Retina (tissue), 1 donor: ENCODE measurements at places on chromosomes 7 and 10.

- DNase-seq = no peak
Observed at GRCh38 chr7:142376356-142376997, 118.6 kb upstream of the PRSS58 start.

DNA sequence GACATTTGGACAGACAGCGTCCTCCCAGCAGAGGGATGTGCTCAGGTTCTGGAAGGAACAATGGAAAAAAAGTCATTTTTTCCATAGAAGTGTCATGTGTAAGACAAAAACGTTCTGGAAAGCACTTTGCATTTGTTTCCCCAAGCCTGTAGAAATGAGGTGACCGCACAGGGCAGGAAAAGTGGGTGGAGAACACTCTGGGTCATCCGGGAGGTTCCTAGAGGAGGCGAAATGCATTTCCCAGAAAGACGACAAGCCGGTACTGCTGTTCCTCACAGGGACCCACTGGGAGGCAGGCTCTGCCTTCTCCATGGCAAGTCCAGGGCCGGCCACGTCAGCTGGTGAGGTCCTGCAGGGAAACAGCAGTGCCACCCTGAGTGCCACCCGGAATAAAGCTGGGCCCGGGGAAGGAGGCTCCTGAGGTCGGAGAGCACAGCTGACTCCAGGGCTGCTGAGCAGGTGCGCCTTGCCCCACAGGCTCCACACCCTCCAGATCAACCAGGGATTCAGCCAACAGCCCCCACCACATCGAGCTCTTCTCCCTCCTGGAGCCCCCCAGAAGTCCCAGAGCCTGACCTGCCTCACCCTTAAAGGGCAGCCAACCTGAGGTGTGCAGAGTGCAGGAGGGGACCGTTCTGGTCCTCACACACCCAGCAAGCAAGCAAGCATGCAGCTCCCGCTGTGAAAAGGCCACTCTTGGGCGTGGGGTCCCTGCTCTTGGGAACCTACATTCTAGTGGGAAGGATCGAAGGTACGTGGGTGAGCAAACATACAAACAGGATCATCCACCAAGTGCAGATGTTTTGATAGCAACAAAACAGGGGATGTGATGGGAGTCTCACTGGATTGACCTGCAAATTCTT, 28.8 kb upstream of the INPP5A start:
- no peak for DNase-seq

GRCh38 chr10:62037166-62037831, 135.8 kb downstream of the ARID5B start:
- no peak for DNase-seq

DNA sequence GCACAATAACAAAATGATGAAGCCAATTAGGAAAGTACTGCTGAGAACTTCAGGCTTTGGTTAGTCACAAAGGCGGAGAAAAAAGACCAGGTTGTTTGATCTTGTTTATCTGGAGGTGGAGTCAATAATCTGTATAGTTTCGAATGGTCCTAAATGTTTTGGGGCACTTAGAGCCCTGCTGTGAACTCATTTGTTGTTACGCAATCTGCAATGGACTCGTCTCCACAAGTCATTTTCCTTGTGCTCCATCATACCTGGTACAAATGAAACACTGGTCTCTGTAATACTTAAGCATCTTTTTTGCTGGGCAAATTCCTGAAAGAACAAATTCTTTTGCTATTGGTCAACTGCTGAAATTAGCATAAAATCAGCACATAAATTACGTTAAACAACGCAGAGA, 430.5 kb downstream of the GATA3 start:
- no peak for DNase-seq

- peak; percentile 56 for DNase-seq
Observed at GRCh38 chr7:19121977-19122588, 4.6 kb upstream of the TWIST1 start.

- DNase-seq = no peak
Observed at GRCh38 chr10:76665029-76665428, 972.6 kb downstream of the KCNMA1 start.

GRCh38 chr7:152856351-152856750, 96.8 kb downstream of the ACTR3B start:
- DNase-seq = no peak

DNA sequence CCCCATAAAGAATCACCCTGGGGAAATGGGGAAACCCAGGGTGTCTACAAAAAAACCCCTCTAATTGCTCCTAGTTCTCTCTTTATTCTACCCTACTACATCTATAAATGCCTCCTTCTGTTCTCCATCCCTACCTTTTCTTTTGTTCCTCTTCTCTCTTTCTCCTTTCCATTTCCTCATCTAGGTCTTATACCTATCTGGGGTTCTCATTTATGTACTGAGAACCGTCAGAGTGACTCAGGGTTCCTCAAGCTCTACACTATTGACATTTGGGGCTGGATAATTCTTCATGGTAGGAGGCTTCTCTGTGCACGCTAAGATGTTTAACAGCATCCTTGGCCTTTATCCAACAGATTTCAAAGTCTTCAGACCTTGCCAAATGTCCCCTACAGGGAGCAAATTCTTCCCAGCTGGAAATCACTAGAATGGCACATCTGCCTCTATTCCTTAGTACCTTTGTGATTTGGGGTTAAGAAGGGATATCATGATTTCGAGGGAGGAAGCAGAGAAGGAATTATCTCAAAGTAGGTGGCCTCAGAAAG, 137.4 kb upstream of the PTN start:
- no peak for DNase-seq

DNA sequence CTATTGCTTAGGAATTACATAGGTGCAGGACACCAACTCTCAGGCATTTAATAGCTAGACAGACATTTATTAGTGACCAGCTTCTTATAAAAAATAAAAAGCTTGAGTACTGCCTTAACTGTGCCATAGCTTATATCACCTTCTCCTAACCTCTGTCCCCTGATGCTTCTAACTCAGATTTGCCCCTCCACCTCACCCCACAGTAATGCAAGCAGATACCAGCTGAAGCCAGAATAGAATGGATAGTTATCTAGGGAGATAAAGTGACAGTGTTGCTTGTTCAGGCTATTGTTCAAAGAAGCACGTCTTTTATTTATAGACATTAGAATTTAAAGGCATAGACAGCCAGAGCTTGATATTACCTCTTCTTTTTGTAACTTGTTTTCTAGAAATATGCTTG, 99.6 kb upstream of the GLCCI1 start:
- no peak for DNase-seq

GRCh38 chr7:16123117-16123770, 298.1 kb downstream of the CRPPA start:
- no peak for DNase-seq

DNA sequence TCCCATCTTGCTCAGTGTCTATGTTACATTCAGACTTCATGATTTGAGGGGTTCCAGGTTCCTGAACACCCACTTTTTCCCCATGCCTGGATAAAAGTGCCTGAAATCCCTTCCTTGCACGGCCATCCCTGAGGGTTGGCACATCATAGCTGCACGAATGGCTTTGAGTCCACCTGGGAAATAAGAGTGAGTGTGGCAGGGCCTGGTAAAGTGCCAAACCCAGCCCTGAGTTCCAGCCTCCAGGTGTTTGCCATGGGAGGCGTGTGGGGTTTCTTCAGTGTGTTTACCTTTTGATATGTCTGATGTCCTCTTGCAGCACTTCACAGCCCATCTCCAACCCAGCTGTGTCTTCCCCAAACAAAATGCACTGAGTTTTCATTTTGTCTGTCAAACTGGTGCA, 145.7 kb downstream of the PAXIP1 start:
- no peak for DNase-seq

DNA sequence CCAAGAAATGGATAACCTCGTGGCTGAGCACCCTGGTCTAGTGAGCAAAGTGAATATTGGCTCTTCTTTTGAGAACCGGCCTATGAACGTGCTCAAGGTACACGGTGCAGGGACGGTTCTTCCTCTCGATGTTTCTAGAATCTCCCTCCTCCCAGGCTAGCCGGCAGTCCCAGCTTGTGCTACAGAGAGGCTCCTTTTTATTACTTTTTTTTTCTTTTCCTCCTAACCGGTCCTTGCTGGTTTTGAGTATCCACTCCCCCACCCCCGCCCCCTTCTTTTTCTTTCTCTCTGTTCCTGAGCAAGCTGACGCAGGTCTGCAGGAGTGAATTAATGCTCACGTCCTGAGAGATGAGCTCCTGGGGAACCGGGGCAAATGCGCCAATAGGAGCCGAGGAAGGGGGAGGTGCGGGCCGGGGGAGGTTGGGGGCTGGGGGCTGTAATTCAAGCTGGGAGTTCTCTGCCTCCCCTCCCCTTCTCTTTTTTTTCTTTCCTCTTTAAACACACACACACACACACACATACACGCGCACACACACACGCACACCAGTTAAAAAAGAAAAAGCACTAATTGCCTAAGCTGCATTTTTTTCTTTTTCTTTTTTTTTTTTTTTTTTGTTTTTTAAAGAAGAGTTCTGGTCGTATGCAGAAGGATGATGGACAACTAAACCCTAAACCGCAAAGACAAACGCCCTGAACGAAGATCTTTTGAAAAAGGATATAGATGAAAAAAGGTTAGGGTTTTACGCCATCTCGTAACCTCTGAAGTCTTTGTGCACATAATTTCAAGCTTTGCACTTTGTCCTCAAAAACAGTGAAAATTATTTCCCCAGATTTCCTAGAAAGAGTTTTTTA, 6.6 kb downstream of the CPA2 start:
- DNase-seq = peak; percentile 85

GRCh38 chr7:72441791-72442190, 29.7 kb upstream of the CALN1 start:
- DNase-seq = no peak

DNA sequence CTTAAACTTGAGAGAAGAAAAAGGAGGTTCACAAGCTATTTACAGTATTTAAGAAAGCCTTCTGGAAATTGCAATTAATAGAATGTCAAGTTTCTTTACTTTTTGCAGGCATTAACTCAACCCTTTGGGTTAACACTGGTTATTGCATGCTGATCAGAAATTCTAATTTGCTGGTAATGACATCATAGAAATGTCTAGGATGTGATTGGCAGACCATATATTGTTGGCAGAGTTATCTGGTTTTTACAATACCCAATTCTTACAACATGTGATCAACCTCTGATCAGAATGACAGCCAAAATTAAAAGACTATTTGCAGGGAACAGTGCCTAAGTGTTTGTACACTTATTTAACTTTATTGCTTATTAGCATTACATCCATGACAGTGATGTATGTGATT, 1.6 kb upstream of the CASD1 start:
- DNase-seq = no peak

DNA sequence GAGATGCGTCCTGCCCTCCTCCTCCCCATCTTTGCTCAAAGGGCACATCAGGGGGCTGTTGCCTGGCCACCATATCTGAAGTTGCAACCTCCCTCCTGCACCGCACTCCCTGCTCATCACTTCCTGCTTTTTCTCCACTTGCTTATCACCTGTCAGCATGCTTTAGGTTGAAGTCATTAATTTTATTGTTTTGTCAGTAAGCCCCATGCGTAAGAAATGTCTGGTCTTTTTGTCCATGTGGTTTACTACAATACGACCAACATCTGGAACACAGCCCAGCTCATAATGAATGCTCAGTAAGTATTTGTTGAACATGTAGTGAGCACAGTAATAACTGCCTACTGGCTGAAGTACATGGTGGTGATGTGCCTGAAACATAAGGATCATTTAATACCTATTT, 71.6 kb upstream of the GJD4 start:
- no peak for DNase-seq

GRCh38 chr7:1192171-1192676, 32.2 kb upstream of the ZFAND2A start:
- DNase-seq = no peak

DNA sequence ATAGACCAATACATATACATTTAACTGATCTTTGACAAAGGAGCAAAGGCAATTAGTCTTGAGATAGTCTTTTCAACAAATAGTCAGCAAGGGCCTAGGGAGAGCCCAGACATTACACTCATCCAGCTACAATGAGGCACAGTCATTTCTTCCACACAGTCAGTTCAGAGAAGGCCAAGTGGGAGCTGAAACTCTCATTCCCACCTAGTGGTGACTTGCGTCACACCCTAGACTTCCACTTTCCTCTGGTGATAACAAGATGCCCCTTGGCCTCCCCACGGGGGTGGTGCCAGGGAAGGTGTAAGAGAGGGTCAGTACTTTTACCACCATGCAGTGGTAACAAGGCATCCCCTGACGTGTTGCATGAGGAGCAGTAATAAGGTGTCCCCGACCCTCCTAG, 8.0 kb downstream of the FRMPD2 start:
- DNase-seq = no peak

DNA sequence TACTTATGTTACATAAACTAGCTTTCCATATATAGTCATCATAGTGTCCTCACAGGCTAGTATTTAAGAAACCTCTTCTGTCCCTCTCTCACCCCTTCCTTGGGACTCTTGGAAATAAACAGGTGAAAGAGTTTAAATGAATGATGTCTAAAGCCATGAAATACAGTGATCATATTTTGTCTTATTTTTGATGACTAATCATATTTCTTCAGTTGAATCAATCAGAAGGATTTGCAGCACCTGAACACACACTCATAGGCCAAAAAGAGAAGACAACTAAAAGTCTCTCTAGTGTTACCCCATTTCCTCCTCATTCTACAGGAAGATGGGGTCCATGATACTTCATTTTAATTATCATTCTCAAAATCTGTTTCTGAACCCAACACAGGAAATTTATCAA, 8.6 kb upstream of the ATAD1 start:
- DNase-seq = no peak

DNA sequence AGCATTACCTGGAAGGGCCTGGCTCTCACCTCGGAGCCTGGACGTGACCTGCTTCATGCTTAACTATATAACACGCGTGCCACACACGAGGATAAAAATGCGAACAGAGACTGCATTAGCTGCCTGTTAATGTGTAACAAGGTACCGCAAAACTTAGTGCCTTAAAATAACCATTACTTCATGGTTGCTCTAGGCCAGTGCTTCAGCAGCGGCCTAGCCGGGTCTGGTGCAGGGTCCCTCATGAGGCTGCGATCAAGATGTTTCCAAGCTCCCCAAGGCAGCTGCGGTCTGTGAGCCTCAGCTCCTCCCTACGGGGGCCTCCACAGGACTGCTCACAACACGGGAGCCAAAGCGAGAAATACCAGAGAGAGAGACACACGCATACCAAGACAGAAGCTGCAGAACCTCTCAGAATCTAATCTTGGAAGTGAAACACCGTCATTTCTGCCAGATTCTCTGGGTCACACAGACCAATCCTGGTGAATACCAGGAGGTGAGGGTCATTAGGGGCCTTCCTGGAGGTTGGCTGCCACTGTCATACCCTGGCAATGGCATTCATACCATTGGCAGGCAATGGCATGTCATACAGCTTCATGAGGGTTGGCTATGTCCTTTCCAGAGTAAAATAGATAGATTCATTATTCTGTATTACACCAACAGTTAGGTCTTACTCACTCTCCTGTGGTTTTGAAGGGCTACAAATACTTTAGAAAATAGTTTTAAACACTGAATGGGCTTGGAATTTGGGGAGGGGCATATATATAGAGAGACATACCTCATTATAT, 94.5 kb downstream of the HIPK2 start:
- DNase-seq = no peak

DNA sequence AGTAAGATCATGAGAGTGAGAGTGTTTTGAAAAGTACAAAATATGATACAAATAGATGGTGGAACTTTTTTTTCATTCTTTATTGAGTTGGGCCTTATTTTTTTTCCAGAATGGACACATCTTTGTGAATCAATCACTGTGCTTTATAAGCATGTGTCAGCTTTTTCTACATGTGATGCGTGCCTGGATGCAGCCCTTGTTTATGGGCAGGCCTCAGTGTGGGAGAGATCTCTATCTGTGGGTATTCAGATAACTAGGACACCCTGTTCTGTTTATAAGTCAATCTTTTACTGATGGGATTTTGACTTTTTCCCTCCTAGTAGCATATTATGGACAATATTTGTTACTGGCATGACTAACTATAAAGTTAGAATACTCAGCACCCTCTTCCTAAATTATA, 42.9 kb upstream of the IKZF1 start:
- DNase-seq = no peak

- DNase-seq = peak; percentile 50
Observed at GRCh38 chr7:108497082-108497725, 28.7 kb downstream of the PNPLA8 start.
